ENCODE measurements at places on chromosomes 2 and 18. TPM values are rescaled to one million over a fixed set of nuclear protein-coding genes. Genes with fewer than 3 reads are reported as not detected.

GRCh38 chr2:168912466-168912865, 11.4 kb downstream of the G6PC2 start:
- DNase-seq, result no peak

- DNase-seq, result no peak
Measured at GRCh38 chr2:60535685-60536312, 17.7 kb downstream of the BCL11A start.

DNA sequence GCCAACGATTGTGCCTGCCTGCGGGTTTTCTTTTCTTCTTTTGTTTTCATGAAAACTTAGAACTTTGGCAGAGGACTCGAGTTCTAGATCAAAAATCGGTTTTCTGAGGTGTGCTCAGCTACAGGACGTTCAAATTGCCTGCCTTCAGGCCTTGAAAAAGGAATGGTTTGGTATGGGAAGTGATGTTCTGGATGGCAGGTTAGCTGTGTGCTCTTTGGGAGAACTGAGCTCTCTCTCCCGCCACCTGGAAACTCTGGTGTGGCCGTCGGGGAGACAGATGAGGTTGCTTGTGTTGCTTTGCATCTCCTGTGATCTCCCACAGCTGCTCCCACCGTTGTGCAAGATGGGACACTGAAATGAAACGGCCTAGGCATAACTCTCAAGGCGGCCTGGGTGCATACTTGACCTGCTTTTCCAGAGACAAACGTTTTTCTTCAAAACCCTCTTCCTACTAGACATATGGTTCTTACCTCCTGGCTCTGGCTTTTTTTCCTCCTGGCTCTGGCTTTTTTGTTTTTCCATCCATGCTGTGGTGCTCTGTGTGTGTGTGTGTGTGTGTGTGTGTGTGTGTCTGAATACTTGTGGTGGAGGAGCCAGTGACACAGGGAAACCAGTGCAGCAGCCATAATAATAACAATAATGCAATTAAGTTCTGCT, 2.0 kb downstream of the FMNL2 start:
- DNase-seq, result peak; percentile 11

DNA sequence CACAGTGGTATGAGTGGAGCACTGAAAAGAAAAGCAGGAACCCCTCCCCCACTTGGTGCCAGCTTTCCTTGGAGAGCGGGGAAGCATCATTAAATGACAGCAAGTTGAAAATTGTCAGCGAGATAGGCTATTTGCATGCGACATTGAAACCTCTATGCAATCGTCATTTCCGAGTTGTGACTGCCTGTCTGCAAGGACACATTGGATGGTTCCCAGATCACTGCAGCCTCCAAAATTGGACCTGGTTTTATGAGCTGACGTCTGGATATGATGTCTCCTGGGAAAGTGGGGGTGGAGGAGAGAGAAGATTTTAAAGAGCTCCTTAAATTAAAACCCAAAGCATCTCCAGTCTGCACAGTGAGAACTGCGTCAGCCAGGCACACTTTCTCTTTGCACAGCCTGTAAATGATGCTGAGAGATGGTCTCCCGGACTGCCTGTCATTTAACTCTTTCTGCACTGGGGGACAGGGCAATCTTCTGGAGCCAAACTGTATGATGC, 57.8 kb upstream of the KIF5C start:
- DNase-seq, result no peak

DNA sequence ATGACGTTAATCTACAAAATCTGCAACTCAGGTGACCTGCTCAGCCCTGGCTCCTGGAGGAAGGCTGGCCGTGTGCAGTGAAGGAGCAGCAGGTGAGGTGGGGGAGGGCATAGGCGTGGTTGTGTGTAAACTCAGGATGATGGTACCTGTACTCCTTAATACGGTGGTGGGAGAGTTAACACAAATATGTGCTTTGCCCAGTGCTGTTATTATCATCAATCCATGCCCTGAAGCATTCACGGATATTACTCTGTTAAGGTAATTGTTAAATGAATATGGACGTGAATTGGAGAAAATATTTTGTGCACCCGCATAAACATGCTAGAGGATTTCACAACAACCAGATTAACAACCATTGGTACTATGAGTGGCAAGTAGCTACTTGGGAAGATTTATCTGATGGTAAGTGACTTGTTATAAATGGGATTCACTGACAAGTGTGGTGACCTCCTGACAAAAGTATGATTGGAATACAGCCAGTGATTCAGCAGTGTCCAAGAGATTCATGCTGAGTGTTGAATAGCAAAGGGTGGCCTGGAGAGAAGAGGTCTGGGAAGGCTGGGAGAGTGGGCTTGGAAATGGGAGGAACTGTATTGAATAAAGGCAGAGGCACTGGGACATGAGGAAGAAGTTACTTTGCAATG, 194.1 kb downstream of the TPGS2 start:
- DNase-seq, result no peak

The KDM3A gene
- 32.2 TPM for total RNA-seq
